SK-N-SH (cell line): ENCODE measurements at places on chromosomes 5 and 9.

DNA sequence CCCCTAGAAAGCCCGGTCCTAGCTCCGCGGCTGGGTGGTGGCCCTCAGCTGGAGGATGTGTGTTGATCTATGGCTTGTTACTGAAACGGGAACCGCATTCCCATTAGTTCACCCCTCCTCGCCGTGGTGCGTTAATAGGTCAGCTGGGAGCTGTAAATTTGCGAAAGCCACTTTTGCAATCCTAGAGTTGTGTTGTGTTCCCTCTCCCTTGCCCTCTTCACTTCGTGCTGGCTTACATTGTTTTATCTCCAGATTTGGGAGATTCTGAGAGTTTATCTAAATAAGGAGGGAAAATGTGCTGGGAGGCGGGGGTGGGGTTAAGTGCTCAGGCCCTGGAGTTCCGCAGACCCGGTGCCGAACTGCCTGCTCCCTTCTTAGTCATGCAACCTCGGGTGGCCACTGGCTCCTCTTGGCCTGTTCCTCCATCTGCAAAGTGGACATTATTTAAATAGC is 62.8 kb downstream of the HMCN2 start:
- no peak for DNase-seq
- no peak overlapping the region for H3K27ac ChIP-seq
- no peaks in the 10 kb centered on the region for H3K36me3 ChIP-seq

- no peak overlapping the region for H3K4me3 ChIP-seq
- H3K27ac ChIP-seq: peak overlapping the region; percentile 45; the same call in 1 of the 2 replicates
- no peaks in the 10 kb centered on the region for H3K4me1 ChIP-seq
- no peaks in the 10 kb centered on the region for H3K27me3 ChIP-seq
These were observed 25.6 kb upstream of the GCNT1 start for GRCh38 chr9:76433406-76433805.

DNA sequence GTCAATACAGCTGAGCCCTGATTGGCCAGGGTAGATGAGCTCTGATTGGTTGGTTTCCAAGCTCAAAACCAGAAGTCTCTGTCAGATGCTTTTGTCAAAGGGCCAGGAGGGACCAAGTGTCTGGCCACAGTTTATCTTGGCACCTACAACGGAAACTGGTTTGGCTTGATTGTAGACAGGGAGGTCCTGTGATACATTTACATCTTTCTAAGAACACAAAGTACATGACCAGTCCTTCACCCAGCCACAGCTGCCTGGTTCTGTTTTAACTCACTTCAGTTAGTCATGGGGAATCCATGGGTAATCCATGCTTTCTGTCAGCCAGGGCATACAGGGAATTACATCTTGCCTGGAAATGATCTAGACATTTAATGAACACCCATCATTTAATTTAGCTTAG is 171.2 kb downstream of the SLC12A2 start:
- H3K36me3 ChIP-seq: no peaks in the 10 kb centered on the region
- H3K4me1 ChIP-seq: no peaks in the 10 kb centered on the region
- H3K27me3 ChIP-seq: no peaks in the 10 kb centered on the region; the same call in 1 of the 2 replicates
- no peak for DNase-seq

- no peak overlapping the region for H3K4me3 ChIP-seq
- H3K4me1 ChIP-seq: peaks cover 13% of the 10 kb centered on the region
- no peak overlapping the region for H3K27ac ChIP-seq
- DNase-seq: no peak
These were observed 246.6 kb downstream of the ENC1 start for GRCh38 chr5:74393943-74394342.

- H3K4me3 ChIP-seq: no peak overlapping the region
- peaks cover 5% of the 10 kb centered on the region; the same call in 1 of the 2 replicates for H3K27me3 ChIP-seq
- no peaks in the 10 kb centered on the region for H3K36me3 ChIP-seq
- no peak for DNase-seq
These were observed 8.8 kb upstream of the GM2A start for GRCh38 chr5:151244206-151244605.

- no peaks in the 10 kb centered on the region for H3K27me3 ChIP-seq
- H3K36me3 ChIP-seq: no peaks in the 10 kb centered on the region
- H3K4me3 ChIP-seq: no peak overlapping the region
- H3K4me1 ChIP-seq: no peaks in the 10 kb centered on the region; the same call in 1 of the 2 replicates
These were observed 241.4 kb upstream of the RPS23 start for GRCh38 chr5:82519558-82519957.

DNA sequence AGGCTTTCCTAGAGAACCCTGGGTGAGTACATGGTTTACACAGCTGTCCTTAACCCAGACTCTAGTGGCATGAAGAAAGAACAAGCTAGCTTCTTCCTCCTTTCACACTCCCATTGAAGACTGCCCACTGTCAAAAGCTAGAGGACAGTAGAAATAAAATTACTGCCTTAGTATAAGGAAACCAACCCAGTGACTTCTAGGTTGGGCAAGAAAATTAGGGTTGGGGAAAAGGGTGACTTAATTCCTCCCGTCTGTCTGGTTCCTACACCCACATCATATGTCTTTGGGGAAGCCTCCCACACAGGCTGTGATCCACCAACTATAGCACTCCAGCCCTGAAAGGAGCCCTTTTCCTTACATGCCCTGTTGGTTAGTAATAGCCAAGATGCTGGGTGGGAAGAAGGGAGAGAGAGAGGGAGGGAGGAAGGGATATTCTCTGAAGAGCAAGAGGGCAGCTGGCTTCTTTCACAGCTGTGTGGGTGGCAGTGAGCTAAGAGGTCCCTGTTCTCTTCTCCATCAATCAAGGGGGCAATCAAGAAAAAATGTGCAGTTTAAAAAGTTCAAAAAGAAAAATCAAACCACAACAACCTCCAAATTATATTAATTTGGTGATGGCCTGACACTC is 21.7 kb downstream of the HBEGF start:
- no peaks in the 10 kb centered on the region for H3K27me3 ChIP-seq
- H3K4me3 ChIP-seq: no peak overlapping the region
- no peak overlapping the region for H3K27ac ChIP-seq

GRCh38 chr5:81749561-81750307 is 1.2 kb downstream of the SSBP2 start:
- DNase-seq: peak; percentile 68
- no peaks in the 10 kb centered on the region for H3K36me3 ChIP-seq
- peak overlapping the region; percentile 43 for H3K27ac ChIP-seq
- H3K27me3 ChIP-seq: no peaks in the 10 kb centered on the region
- 0 out of 2 replicates have a peak, but pooled peaks cover 7% of the 10 kb centered on the region for H3K4me1 ChIP-seq
- H3K4me3 ChIP-seq: peak overlapping the region; percentile 73

DNA sequence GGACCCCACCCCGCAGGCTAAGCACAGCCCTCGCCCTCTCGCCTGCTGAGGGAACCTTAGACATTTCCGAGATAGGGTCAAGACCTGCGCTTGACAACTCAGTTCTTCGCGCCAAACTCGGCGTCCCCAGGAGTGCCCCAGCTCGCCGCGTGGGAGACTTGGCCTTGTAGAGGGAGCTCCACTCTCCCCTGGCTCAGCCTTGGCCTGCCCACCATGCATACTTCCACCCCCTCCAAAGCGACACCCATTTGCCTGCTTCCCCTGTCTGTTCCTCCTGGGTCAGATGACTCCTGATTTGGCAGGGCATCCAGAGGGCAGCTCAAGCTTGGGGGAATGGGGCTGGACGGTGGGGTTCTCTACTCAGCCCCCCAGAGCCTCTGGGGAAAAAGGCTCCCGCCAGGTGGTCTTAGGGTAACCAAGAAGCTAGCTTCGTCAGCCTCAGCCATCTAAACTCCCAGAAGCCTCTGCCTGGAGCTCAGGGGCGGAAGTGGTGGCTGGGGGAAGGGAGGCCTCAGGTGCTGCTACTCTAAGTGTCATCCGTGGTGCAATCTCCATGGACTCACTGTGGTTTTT is 560 bp downstream of the DOCK2 start:
- no peak for DNase-seq
- no peaks in the 10 kb centered on the region for H3K4me1 ChIP-seq
- no peak overlapping the region for H3K27ac ChIP-seq

DNA sequence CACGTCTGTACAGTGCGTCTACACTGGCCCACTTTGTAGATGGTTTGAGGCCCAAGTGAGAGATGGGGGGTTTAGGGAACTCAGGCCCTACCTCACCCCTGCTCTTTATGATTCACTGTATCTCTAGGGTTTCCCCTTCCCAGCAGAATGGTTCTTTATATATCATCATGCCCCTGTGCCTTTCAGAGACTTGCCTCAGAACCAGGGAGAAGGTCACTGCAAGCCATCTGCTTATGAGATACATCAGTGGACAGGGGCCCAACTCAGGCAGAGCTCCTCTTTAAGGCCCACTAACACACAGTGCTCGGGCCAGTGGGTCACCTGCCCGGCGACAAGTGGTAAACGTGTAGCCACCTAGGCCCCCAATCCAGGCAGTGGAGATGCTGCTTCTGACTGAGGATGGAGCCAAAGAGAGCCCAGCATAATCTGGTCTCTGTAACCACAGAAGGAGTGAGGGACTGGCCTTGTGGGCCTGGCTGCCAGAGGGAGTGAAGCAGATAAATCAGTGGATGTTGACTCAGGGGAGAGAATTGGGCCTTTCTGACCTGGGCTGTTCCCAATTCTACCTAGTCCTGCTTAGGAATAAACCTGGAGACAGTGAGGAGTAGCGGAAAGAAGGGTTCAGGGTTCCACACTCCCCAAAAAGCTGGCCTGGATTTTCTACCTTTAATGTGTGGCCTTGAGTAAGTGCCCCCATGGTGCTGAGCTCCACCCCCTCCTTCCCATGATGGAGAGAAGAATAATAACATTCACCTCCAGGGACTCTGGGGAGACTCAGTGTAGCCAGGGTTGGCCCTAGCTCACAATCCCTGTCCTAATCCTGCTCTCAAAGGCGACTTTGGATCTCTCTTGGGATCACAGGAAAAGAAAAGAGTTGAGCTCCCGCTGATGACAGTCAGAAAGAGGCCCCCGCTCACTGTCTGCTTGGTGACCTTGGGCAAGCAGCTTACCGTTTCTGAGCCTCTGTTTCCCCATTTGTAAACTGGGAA is 2.8 kb upstream of the DUSP1 start:
- H3K4me3 ChIP-seq: no peak overlapping the region
- DNase-seq: no peak
- peaks cover 20% of the 10 kb centered on the region for H3K4me1 ChIP-seq
- H3K27me3 ChIP-seq: no peaks in the 10 kb centered on the region
- peaks cover 16% of the 10 kb centered on the region for H3K36me3 ChIP-seq

DNA sequence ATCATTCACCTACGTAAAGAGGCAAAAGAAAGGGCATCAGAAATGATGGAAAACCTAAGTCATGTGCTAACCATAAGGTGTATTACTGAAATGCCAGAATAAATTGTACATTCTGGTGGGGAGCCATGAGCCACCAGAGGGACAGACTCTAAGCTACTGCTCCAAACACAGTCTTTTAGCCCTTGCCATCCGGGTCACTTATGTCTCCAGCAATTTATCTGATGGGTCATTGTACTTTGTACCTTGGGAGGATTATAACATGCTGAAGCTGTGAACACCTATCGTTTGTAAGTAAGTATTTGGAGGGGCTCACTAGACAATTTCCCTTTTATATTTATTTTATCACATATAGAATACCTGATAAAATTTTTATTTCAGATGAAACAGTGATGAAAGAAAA is 495.1 kb downstream of the KIF4B start:
- H3K27me3 ChIP-seq: no peaks in the 10 kb centered on the region
- no peaks in the 10 kb centered on the region; the same call in 1 of the 2 replicates for H3K4me1 ChIP-seq
- no peaks in the 10 kb centered on the region for H3K36me3 ChIP-seq

GRCh38 chr9:76067696-76068095 is 177.2 kb downstream of the PCSK5 start:
- no peak overlapping the region for H3K27ac ChIP-seq
- DNase-seq: no peak
- H3K4me3 ChIP-seq: no peak overlapping the region
- no peaks in the 10 kb centered on the region for H3K27me3 ChIP-seq

- peak overlapping the region; percentile 81 for H3K27ac ChIP-seq
- H3K27me3 ChIP-seq: no peaks in the 10 kb centered on the region
- no peak overlapping the region for H3K4me3 ChIP-seq
- DNase-seq: no peak
- peaks cover 3% of the 10 kb centered on the region for H3K36me3 ChIP-seq
These were observed 60.2 kb upstream of the SLC2A8 start for GRCh38 chr9:127336506-127337352.

DNA sequence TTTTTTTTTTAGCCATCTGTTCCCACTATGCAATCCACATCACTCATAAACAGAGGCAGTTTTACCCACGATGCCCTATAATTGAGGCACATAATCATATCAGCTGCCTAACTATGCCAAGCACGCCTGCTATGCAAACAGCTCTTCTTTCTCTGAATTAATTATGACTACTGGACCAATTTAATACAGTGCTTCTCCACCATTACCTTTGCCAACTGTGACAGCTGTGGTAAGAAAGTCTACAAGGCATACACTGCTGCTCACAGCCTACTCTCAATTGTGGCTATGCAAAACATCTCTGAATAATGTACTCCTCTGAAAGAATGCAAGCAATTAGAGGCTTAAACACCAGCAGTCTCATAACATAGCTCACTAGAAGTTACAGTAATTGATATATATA is 97.1 kb downstream of the DTWD2 start:
- H3K4me3 ChIP-seq: no peak overlapping the region
- no peaks in the 10 kb centered on the region for H3K27me3 ChIP-seq
- no peak overlapping the region for H3K27ac ChIP-seq
- H3K4me1 ChIP-seq: no peaks in the 10 kb centered on the region
- no peak for DNase-seq
- H3K36me3 ChIP-seq: no peaks in the 10 kb centered on the region

DNA sequence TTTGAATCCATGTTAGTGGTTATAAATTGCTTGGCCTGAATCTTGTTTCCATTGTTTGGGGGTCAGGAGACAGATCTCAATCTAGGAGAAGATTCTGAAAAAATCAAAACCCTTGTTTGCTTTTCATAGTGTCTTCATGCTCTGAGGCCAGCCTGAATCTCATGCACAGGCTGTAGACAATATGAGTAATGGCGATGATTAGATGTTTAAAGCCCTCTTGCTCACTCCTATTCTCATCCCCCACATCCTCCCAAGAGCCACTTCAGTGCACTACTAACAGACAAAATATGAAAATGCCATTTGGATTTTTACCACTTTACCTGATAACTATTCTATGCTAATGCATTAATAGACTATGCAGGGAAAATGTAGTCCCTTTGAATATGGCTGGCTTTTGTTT is 129.4 kb downstream of the NUDT12 start:
- H3K27me3 ChIP-seq: no peaks in the 10 kb centered on the region
- H3K36me3 ChIP-seq: no peaks in the 10 kb centered on the region
- DNase-seq: no peak
- peaks cover 25% of the 10 kb centered on the region for H3K4me1 ChIP-seq

GRCh38 chr5:156794687-156795086 is 55.4 kb upstream of the PPP1R2B start:
- H3K4me3 ChIP-seq: no peak overlapping the region
- H3K36me3 ChIP-seq: no peaks in the 10 kb centered on the region
- H3K27ac ChIP-seq: no peak overlapping the region
